ENCODE measurements at places on chromosomes 4 and X.
A peak's percentile ranks its signal among the peaks of the same experiment; 100 is the strongest.

- DNase-seq: no peak
These were observed 112.1 kb downstream of the DRD5 start for GRCh38 chr4:9893329-9894108.

DNA sequence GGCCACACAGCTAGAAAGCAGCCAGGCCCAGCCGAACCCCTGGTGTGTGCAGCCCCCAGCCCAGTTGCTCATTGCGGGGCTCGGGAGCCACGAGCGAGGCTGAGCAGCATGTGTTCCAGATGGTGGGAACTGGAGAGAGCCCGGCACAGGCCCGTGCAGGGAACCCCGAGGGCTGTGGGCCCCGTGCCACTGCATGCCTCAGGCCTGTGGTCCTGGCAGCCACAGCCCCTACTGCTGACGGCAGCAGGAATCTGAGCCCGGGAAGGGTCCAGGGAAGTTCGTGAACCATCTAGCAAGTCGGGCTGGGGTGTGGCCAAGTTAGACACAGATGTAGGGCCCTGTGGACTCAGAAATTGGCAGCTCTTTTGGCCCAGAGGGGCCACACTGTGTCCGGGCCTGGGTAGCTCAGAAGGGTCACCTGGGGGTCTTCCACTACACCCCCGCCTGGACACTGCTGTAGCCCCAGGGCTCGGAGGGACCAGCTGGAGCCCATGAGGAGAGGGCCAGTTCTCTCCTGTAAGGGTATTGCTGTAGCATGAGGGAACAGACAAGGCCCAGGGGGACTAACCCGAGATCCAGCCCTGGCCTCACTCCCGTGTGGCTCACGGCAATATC lies 12.1 kb downstream of the HTRA3 start:
- DNase-seq: no peak

DNA sequence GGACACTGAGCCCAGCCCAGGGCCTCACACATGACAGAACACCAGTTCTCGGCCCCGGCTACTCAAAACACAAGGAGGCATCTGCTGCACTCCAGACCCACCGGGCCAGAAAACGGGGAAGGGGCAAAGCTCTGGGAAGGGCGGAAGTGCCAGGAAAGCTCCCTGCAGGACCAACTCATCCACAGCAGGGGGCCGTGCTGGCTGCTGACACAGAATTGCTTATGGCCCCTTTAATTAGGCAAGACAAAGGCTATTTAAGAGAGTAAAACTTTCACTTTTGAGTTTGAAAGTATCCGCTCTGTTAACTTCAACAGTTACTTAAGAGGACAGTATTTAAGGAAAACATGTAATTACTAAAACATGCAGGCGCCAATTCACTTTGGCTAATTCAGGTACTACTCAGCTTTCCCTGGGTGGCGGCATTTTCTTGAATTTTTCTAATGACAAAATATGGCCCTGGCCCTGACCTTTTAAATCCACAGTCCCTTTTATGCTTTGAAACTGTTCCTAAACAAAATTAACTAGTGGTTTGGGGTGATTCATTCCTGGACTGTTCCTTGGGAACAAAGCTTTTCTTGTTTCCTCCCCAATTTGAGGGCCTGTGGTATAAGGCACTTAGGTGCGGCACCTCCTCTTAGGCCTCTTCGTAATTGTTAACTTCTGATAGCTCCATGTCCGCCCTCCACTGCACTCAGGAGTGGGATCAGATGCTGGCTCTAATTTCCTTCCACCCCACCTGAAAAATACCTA lies 40.4 kb downstream of the NSG1 start:
- DNase-seq: no peak

DNA sequence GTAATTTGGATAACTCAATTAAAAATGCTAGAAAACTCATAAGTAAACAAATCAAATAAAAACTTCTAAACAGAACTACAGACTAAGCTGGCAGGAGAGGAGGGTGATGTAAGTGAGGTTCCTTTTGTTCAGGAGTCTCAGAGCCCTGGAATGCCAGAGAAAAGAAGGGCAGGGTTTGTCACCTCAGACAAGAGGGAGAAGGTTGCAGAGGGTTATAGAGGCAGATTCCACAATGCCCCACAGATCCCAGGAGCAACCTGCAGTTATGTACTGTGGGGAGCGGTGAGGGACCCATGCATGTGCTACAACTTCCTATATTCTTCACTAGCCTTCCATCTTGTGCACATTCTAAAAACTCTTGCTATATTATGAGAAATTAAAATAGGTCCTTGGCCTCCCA lies 129.7 kb downstream of the CFAP299 start:
- no peak for DNase-seq

DNA sequence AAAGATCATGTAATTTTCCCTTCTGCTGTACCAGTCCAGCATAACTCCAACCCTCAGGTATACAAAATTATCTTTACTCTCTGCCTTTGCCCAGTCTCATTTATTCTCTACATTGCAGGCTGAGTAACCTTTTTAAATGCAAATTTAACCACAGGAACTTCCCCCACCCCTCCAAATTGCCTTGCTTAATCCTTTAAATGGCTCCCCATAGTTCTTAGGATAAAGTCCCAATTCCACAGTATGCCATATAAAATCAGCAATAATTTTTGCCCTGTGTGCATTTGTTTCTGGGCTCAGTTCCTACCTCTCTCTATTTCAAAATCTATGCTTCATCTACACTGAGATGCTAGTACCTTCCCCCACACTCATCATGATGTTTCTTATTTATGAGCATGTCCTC lies 879.7 kb downstream of the RPA4 start:
- no peak for DNase-seq

GRCh38 chrX:47384502-47384901 lies 14.1 kb downstream of the ZNF157 start:
- peak; percentile 44 for DNase-seq

- no peak for DNase-seq
These were observed 423.3 kb downstream of the RAPGEF2 start for GRCh38 chr4:159526172-159526571.

GRCh38 chr4:89539797-89540711 lies 232.5 kb upstream of the GPRIN3 start:
- no peak for DNase-seq

- DNase-seq: no peak
These were observed 29.5 kb upstream of the FGFR3 start for GRCh38 chr4:1763550-1764080.

- DNase-seq: no peak
These were observed 640.8 kb upstream of the INTU start for GRCh38 chr4:126991965-126992364.

GRCh38 chr4:40858962-40859361 lies 109.2 kb downstream of the NSUN7 start:
- DNase-seq: no peak

- DNase-seq: no peak
These were observed 440.9 kb downstream of the MID1IP1 start for GRCh38 chrX:39242187-39242586.

DNA sequence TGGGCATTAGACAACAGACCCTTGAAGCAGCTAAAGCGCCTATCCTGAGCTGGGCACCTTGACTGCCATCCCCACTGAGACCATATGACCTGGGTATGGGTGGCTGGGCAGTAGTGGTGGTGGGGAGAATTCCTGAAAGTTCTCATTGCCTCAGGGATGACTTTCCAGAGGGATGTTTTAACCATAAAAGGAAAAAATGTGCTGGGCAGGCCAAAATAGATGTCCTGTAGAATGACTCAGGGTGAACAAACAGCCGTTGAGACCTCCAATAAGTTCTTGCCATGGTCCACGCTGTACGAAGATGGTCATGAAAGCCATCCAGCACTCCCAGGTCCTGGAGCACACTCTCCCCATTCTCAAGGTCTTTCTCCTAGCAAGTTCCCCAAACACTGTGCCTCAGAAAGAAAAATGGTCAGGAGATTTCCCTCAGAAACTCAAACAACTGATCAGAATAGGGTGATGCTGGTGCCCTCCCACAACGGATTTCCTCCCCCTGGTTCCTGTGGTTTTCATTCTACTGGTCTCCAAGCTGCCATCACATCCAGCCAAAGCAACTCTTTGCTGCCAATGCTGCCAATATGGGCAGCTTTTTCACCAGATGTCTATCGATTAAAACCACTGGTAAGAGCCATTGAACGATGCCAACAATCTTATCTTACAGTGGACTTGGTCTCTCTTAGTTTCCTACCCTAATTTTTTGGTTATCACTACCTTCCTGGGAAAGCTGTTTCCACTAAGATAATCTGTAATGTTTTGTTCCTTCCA lies 11.2 kb downstream of the CDKN2AIP start:
- DNase-seq: no peak

DNA sequence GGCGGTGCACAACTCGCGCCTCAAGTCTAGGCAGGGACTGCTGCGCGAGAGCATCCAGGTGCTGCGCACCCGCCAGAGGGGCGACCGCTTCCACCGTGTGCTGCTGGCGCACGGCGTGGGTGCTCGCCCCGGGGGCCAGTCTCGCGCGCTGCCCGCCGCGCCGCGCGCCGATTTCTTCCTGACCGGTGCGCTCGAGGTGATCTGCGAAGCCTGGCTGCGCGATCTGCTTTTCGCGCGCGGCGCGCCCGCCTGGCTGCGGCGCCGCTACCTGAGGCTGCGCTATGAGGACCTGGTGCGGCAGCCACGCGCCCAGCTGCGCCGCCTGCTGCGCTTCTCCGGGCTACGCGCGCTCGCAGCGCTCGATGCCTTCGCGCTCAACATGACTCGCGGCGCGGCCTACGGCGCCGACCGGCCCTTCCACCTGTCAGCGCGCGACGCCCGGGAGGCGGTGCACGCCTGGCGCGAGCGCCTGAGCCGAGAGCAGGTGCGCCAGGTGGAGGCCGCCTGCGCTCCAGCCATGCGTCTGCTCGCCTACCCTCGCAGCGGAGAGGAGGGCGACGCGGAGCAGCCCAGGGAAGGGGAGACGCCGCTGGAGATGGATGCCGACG lies 1.3 kb downstream of the CHST7 start:
- no peak for DNase-seq

DNA sequence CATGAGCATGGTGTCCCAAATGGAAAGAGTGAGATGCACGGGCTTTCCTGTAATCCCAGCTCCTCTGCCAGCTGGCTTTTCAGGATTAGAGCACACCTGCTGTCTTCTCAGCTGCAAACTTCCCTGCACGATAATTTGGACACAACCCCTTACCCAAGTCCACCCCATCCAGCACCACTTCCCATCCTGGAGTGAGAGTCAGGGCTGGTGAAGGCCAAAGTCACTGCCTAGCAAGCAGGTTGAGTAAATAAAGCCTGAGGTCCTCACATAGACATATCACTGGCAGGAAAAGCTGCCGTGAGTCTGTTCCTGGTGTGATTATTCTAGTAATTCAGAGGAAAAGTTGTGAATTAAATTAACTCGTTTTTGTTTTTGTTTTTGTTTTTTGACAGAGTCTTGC lies 113.9 kb upstream of the MBNL3 start:
- no peak for DNase-seq

- no peak for DNase-seq
These were observed 7.6 kb upstream of the USP53 start for GRCh38 chr4:119204916-119205315.

DNA sequence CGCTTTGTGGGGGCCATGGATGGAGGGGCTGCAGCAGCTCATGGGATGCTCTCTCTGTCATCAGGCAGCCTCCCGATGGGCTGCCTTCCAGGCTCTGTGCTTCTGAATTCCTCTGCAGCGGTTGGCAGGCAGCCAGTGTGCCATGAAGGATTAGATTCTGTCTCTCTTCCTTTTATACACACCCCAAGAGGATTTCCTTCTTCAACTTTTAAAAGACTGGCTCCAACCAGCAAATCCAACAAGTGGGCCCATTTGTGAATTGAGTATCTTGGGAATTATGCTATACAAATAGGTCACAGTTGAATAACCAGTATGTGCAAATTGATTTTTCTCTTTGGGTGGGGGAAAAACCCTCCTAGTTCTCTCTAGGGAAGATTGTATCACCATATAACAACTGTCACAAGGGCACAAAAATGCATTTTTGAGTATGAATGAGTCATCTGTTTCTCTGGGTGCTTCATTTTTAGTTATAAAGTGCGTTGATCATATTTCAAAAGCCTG lies 96.8 kb upstream of the FAT1 start:
- no peak for DNase-seq

Measured in activated CD8-positive, alpha-beta memory T cell treated with anti-CD3 and anti-CD28 coated beads for 4 hours (primary cell).